Epithelial cell of alveolus of lung (primary cell): ENCODE measurements at places on chromosomes 13 and 19. TPM values are rescaled to one million over a fixed set of nuclear protein-coding genes. Genes with fewer than 3 reads are reported as not detected.

The NLRP9 gene
- total RNA-seq: not detected in 2 replicates

The GPR18 gene
- total RNA-seq: not detected in 2 replicates

The ZNF69 gene
- total RNA-seq: 4.3 and 13.3 TPM in 2 replicates

The ZNF709 gene
- total RNA-seq: 0.91 and 2.0 TPM in 2 replicates

The TJP3 gene
- total RNA-seq: 0.26 TPM in 1 of 2 replicates, not detected in the other

The ZNF780B gene
- total RNA-seq: 2.7 and 16.2 TPM in 2 replicates

The CEP89 gene
- 13.9 and 16.2 TPM in 2 replicates for total RNA-seq

The RDH8 gene
- not detected in 2 replicates for total RNA-seq

The ZNF627 gene
- 14.7 and 16.5 TPM in 2 replicates for total RNA-seq

The GIPR gene
- 1.7 TPM in 1 of 2 replicates, not detected in the other for total RNA-seq

The FAM83E gene
- total RNA-seq: 0.26 TPM in 1 of 2 replicates, not detected in the other

The HCST gene
- not detected in 2 replicates for total RNA-seq

The PRSS57 gene
- 1.9 TPM in 1 of 2 replicates, not detected in the other for total RNA-seq

The SHANK1 gene
- total RNA-seq: 6.7 and 7.8 TPM in 2 replicates

The NPHS1 gene
- total RNA-seq: not detected in 2 replicates

The ICAM4 gene
- total RNA-seq: 3.4 and 9.3 TPM in 2 replicates

The TMPRSS9 gene
- total RNA-seq: 0.26 TPM in 1 of 2 replicates, not detected in the other

The NKPD1 gene
- total RNA-seq: under 0.01 and 0.16 TPM in 2 replicates

The CEACAM21 gene
- 0.32 TPM in 1 of 2 replicates, not detected in the other for total RNA-seq

The EXOC3L2 gene
- total RNA-seq: 0.24 TPM in 1 of 2 replicates, not detected in the other

The TBC1D17 gene
- 22.5 TPM in 2 replicates for total RNA-seq

The GJB6 gene
- not detected in 2 replicates for total RNA-seq

The IGFL3 gene
- total RNA-seq: 1.9 TPM in 1 of 2 replicates, not detected in the other
